Smooth muscle cell of bladder (primary cell): ENCODE measurements at places on chromosomes 6 and 20. TPM values are rescaled to one million over a fixed set of nuclear protein-coding genes. Genes with fewer than 3 reads are reported as not detected.

OPRM1 gene
- not detected in 2 replicates for total RNA-seq

RBM24 gene
- 1.4 and 3.5 TPM in 2 replicates for total RNA-seq

NRN1 gene
- total RNA-seq: 0.28 TPM in 1 of 2 replicates, not detected in the other

SLC17A2 gene
- total RNA-seq: not detected in 2 replicates

ZC3H12D gene
- under 0.01 TPM in 1 of 2 replicates, not detected in the other for total RNA-seq

PDCD2 gene
- 43.1 and 45.6 TPM in 2 replicates for total RNA-seq

PANK2 gene
- total RNA-seq: 43.9 and 52.4 TPM in 2 replicates

NKAIN2 gene
- total RNA-seq: not detected in 2 replicates

SYCP2L gene
- 0.09 and 0.14 TPM in 2 replicates for total RNA-seq

RPN2 gene
- 306 and 314 TPM in 2 replicates for total RNA-seq

STMND1 gene
- total RNA-seq: not detected in 2 replicates

PRRT1 gene
- total RNA-seq: 0.14 and 0.18 TPM in 2 replicates

UBE2J1 gene
- total RNA-seq: 26.3 and 30.0 TPM in 2 replicates

MYH7B gene
- total RNA-seq: under 0.01 and 0.18 TPM in 2 replicates

TCF19 gene
- 1.8 and 2.0 TPM in 2 replicates for total RNA-seq

MLIP gene
- not detected in 2 replicates for total RNA-seq
